A549 (cell line): ENCODE measurements at places on chromosomes 1 and 21.

DNA sequence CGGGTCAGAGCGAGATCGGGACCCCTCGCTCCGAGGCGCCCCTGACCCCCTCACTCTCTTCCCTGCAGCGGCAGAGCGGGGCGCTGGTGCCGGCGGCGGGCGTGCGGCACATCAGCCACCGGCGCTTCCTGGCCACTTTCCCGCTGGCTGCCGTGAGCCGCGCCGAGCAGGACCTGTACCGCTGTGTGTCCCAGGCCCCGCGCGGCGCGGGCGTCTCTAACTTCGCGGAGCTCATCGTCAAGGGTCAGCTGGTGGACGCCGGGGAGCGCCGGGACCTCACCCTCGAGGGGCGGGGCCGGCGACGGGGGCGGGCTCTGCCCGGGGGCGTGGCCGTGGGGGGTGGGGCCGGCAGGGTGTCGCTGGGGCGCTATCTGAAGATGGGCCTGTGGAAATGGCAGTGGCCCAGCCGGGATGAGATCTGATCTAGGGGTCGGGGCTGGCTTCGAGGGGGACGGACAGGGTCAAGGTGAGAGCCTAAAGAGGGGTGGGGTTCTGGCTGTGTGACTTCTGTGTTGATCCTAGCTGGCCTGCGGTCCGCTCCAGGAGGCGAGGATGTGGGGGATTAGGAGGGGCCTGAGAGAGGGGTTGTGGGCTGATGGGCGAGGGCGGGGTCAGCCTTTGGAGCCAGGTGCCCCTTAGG, 23.6 kb downstream of the PTPRU start:
- DNase-seq, result no peak

DNA sequence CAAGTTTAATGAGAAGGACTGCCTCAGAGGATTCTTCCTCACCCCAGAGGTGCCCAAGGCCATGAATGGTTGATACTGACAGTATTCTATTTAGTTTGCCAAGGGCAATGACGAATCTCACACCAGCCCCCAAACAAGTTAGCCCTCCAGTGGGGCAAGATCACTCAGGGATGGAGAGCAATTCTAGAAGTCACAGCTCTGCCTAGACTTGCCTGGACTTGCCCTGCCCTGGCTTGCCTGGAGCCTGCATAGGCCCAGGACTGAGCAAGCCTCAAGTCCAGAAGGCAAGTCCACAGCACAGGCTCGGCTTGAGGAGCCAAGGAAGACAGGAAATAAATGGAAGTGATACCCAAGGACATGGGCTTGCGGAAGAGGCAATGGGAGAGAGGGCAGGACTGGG, 39.5 kb upstream of the RGS16 start:
- DNase-seq, result no peak

DNA sequence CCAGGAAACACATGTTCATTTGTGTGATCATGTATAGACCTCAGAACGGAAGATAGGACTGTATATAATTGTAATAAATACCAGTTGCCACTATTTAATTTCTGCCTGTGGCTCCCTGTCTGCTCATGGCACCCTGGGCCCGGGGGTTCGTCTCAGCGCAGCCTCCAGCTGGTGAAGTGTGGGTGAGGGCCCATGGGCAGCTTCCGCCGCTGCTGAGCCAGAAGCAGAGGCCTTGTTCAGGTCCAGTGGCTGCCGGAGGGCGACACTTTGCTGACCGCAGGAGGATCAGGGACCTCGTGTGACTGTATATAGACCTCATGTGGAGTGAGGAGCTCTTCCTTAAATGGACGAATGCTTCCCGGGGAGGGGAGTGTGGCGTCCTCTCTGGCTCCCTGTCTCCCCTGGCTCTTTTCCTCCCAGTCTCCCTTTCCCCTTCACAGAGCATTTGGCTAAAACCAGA, 155.9 kb downstream of the PEX14 start:
- no peak for DNase-seq

GRCh38 chr1:203649999-203650836, 23.6 kb downstream of the ATP2B4 start:
- no peak for DNase-seq

DNA sequence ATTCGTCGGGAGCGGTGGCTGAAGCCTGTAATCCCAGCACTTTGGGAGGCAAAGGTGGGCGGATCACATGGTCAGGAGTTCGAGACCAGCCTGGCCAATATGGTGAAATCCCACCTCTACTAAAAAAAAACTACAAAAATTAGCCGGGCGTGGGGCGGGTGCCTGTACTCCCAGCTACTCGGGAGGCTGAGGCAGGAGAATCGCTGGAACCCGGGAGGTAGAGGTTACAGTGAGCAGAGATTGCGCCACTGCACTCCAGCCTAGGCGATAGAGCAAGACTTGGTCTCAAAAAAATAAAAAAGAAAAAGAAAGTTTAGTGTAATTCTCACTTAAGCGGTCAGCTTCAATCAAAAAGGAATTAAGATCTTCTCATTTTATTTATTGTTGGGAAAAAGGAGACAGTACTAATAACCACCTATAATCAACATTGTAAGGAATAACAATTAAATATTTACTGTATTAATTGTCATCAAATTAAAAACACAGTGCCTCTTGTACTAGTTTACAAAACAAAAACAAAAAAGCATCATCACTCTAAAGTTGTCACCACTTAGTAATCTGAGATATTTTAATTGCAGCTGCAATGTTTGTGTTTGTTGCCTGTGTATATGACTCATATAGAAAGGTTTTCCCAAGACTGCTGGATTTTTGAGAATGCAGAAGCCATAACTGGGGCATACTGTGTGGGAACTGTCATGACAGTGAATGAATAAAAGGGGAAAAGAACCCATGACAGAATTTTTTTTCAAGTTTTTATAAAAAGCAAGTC, 3.7 kb downstream of the FBXO42 start:
- DNase-seq, result no peak

GRCh38 chr1:23558872-23559135, 497 bp downstream of the ID3 start:
- peak; percentile 40 for DNase-seq

DNA sequence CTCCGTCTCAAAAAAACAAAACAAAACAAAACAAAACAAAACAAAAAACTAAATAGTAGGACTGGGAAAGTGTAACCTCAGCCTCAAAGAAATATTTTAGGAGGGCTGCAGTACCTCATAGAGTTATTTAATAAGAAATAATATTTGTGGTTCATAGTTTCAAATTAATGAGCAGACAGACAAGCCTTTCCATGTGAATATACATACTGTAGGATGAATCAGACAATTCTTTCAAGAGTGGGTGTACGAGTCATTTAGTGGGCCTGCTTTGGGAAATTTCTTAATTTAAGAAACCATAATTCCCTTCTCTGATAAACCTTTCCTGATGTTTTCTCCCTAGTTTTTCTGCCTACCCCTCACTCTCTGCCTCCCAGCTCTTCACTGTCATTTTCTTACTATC, 52.5 kb downstream of the CDC14A start:
- no peak for DNase-seq

DNA sequence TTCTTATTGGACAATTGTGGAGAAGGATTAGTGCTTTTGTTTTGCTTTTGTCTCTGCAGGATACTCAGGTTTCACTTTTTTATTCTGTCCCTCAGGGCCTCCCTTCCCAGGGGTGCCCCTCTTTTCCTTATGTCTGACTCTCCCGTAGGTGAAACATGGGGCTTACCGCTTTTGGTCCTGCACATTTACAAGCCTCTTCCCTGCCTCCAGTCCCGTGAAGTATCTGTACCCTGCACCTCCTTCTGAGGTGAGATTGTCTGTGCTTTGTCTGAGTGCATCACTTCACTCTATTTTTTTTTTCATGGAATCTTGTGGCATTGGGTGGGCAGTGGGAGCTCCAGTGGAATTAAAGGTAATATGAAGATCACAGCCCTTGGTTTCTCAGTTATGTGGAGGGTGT, 758.1 kb upstream of the TPTE start:
- DNase-seq, result no peak

GRCh38 chr1:71001624-71002023, 46.0 kb downstream of the PTGER3 start:
- DNase-seq, result no peak

- no peak for DNase-seq
Measured at GRCh38 chr1:94590203-94591137, 48.9 kb upstream of the F3 start.

GRCh38 chr21:40143822-40144525, 276.7 kb downstream of the PCP4 start:
- DNase-seq, result peak; percentile 33

GRCh38 chr1:243598433-243598832, 251.6 kb downstream of the AKT3 start:
- no peak for DNase-seq

DNA sequence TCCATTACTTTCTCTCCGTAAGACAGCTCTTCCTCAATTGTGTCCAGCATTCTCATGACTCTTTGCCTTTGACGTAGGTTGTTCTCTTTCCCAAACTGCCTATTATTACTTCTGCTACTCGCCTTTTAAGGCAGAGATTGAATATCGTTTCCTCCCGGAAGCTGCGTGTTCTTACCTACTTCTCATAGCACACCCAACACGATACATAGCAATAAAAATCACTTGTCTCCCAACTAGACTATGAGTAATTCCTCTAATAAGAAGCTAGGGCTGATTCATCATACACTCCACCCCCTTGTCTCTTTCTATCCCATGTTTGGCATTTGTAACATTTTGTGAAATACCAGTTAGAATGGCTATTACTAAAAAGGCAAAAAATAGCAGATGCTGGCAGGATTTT, 55.8 kb upstream of the SGIP1 start:
- DNase-seq, result peak; percentile 44

DNA sequence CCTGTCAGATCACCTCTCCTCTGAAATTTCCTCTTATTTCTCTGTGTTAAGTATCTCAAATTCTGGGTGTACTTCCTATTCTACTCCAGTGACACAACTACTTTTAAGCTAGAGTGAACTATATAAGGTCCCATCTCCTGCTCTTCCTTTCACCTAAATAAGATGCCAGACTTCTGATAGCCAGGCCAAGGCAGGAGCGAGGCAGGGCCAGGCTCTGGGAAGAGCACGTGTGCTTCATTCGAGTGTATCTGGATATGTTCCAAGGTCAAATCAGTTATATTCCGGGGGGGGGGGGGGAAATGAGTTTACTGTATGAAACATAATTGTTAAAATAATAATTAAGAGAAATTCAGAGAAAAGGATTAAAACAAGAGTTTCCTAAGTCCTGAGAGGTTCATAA, 60.1 kb downstream of the LRRC71 start:
- no peak for DNase-seq

- peak; percentile 15 for DNase-seq
Measured at GRCh38 chr1:197838836-197839235, 63.6 kb upstream of the DENND1B start.

- DNase-seq, result no peak
Measured at GRCh38 chr1:54980528-54981241, at the start of gene TMEM61. Gene TMEM61 (plus strand): TSS chr1:54980628. CDS start chr1:54981066, 438 bp downstream.

DNA sequence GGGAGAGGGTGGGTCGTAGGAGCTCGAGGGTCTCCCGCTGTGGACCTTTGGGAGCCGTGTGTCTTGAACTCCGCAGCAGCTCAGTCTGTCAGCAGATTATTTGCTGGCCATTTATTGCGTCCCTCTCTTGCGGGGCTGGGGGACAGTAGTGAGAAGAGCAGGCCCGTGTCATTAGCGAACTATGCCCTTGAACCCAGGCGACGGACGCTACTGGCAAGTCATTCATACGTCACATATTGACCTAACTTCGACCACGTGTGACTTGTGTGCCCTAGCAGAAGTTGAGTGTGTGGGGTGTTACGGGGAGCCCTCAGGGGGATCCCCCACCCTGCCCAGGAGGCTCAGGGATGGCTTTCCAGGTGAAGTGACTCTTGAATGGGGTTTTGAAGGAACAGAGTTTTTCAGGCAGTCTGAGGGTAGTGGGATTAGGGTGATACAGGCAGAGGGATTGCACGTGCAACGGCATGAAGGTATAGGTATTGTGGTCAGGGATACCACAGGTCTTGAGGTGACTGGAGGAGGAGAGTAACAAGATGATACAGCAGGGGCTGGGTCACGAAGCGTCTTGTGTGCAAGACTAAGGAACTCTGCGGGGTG, 13.0 kb downstream of the RCC1 start:
- peak; percentile 68 for DNase-seq

DNA sequence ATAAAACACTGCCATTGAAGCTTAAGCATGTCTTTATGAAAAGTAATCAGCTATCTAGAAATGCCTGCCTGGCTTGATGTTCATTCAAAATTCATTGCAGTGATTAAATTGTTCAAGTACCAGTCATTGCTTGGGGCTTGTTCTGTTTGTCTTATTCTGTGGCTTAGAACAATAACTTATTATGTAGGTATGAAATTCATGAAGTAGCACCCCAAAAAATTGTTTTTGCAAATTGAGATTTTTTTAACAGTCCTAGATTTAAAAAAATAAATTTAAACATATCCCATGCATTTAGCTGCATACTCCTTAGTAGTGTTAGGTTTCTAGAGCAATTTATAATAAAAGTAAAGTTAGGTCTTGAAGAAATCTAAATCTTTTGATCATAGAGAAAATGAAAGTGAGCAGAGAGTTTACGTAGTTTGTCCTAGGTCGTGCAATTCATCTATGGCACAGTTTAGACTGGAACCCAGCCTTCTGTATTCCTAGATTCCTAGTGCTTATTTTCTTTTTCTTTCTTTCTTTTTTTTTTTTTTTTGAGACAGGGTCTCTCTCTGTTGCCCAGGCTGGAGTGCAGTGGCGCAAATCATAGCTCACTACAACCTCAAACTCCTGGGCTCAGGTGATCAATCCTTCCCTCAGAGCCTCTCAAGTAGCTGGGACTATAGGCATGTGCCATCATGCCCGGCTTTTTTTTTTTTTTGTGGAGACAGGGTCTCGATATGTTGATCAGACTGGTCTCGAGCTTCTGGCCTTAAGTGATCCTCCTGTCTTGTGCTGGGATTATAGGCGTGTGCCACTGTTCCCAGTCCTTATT, 9.3 kb downstream of the MIER1 start:
- DNase-seq, result no peak

DNA sequence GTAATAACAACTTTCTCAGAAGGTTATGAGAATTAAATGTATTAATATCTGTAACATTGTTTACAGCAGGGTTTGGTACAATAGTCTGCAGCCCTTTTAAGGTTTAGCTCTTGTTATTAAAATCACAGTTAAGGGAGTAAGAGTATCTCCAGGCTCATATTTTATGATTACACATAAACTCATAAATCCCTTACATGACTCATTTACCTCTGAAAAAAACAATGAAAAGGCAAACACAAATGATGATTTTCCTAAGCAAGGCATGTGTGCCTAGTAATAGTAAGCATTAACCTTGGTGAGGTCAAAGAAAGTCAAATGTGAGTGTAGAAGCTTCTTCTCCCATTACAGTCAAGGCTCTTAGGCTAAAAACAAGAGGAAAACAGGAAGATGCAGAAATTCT, 84.5 kb upstream of the ADGRL4 start:
- DNase-seq, result no peak
